CD4-positive, alpha-beta T cell treated with Interleukin-10 for 1 hour (primary cell): ENCODE measurements at places on chromosomes 5 and 9.

GRCh38 chr9:117485176-117485575 lies 70.3 kb upstream of the ASTN2 start:
- no peak for DNase-seq

DNA sequence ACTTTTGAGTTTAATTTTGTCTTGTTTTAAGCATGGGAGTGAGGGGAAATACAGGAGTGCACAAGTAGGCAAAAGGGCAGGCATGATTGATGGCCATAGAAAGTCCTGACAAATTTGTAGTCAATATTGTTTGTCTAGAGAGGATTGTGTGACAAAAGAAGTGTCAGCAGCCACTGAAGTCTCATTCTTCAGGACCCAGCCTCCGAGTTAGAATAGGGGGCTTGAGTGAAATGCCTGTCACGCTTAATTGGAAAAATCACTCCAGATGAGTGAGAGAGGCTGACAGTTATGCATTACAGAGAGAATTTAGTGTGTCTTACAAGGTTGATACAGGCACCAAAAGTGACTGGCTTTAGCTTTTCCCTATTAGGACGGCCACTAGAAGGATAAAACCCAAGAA lies 81.9 kb upstream of the RPS23 start:
- DNase-seq, result no peak

DNA sequence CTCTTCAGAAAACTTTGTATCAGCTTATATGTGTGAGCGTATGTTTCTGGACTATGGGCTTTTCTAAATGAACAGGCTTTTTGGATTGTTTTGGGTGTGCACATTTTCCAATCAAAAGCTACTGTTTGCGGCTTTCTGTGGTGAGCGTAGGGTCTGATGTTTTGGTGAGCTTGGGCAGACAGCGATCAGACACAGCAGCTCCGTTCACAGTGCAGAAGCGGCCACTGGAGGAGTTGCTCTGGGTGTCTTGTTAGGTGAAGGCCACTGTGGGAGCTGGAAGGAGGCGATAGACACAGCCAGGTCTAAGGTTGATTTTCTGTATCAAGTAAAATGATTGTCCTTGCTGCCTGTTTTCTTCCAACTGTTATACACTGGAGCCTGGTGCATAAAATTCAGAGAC lies 11.1 kb downstream of the PRRC2B start:
- DNase-seq, result no peak

GRCh38 chr5:107580889-107581820 lies 89.6 kb downstream of the EFNA5 start:
- DNase-seq, result no peak

DNA sequence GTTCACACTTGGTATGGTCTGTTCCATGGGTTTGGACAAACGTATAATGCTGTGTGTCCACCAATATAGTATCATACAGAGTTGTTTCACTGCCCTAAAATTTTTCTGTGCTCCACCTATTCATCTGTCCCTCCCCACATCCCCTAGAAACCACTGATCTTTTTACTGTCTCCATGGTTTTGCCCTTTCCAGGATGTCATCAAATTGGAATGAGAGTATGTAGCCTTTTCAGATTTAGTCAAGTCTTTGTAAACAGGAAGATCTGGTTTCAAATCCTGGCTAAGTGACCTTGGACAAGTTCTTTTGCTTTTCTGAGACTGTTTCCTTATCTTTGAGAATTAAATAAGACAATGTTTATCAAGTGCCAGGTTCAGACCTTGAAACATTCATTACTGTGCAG lies 13.2 kb upstream of the LVRN start:
- DNase-seq, result no peak

DNA sequence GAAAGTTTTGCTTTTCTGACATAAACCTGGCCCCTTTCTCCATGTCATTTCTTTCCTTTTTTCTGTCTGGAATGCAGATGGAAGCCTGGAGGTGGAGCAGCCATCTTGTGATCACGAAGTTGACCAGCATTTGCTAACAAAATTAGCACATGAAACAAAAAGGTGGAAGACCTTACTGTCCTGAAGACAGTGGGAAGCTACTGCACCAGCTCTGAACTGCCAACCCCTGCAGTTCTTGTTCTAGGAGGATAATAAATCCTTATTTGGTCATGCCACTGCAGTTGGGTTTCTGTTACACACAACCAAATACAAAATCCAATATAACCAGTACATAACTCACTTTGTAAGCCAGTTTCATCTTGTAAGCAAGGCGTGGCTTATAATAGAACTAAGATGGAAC lies 249.4 kb upstream of the TBCA start:
- DNase-seq, result no peak

DNA sequence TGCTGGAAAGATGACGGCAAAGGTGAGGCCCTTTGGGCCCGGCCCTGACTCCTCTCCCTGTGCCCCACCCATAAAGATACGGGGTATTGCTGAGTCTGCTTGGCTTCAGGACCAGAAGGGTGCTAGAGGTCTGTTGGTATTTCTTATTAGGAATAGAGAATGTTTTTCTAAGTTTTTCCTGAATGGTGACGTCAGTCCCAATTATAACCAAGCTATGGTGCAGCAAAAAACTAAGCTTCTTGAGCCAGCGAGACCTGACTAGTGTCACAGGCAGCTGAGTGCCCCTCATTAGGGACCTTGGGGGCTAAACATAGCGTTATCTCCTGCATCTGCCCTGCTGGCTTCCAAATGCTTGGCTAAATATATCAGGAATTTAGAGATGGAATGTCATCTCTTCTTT lies 151.0 kb upstream of the TBC1D2 start:
- DNase-seq, result no peak

GRCh38 chr5:167763772-167764171 lies 527.7 kb upstream of the WWC1 start:
- DNase-seq, result no peak

DNA sequence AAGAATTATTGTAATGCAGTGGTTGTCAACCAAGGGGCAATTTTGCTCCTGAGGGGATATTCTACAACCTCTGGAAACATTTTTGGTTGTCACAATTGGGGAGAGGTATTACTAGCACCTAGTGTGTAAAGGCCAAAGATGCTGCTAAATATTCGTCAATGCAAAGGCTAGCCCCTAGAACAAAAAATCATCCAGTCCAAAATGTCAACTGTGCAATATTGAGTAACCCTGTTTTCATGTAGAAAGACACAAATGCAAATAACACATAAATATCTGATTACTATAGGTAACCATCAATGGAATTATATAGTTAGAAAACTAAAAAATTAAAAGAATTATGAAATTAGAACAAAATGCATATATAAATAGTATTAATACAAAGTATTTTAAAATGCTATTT lies 26.1 kb downstream of the RNF145 start:
- DNase-seq, result no peak

DNA sequence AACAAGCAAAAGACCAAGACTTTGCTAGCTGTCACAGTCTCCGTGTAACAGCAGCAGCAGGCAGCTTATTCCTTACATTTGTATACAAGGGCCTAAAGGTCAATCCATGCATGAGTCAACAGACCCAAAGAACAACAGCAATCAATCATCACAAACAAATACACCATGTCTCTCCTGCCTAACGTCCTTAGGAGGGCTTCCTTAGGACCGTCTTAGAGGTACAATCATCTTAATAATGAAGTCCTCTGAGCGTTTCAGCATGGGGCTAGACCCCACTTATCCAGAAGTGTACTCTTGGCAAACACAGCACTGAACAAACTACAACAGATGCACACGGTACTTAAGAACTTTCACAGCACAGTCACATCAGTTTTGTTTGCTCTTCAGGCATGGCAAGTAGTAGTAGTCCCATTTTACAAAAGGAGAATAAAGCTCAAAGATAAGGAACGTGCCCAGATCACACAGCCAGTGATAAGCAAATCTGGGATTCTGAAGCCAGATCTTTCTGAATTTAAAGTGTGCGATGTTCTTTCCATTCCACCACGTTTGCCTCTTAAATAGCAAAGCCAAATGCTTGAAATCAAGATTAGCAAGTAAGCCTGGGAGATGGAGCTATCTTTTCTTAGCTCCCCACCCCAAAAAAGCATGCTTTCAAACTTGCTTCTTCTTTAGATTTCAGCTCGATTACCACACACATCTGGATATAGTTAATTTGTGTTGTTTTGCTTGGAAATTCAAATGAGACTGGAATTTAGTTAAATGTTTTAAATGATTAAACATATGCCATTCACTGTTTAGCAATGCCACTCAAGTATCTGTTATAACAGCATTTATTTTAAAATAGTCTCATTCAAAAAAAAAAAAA lies 24.2 kb downstream of the PSMB7 start:
- no peak for DNase-seq

DNA sequence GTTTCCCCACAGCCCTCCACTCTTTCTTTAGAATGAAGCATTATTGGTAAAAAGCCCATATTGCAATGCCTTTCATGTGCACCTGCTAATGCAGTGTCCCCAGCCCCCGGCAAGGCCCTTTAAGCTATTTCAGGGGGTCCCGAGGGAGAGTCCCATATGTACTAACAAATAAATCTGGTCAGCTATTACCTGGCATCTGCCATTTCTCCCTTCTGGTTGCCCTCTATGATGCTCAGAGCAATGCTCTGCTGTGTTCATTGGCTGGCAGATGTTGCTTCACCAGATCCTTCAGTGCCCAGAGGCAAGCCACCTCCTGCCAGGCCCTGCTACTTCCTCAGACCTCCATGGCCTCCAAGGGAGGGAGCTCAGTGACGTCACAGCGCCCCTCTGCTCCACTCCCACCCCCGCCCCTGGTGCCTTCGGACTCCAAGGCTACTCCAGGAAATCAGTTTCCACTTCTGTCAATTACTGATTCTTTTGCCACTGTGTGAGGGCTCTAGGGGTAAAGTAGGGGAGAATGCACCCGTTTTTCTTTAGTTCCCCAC lies 201.1 kb upstream of the GLRA1 start:
- no peak for DNase-seq

GRCh38 chr5:152256580-152256979 lies 148.5 kb downstream of the NMUR2 start:
- no peak for DNase-seq

GRCh38 chr5:110225949-110226348 lies 500.5 kb downstream of the TMEM232 start:
- no peak for DNase-seq

DNA sequence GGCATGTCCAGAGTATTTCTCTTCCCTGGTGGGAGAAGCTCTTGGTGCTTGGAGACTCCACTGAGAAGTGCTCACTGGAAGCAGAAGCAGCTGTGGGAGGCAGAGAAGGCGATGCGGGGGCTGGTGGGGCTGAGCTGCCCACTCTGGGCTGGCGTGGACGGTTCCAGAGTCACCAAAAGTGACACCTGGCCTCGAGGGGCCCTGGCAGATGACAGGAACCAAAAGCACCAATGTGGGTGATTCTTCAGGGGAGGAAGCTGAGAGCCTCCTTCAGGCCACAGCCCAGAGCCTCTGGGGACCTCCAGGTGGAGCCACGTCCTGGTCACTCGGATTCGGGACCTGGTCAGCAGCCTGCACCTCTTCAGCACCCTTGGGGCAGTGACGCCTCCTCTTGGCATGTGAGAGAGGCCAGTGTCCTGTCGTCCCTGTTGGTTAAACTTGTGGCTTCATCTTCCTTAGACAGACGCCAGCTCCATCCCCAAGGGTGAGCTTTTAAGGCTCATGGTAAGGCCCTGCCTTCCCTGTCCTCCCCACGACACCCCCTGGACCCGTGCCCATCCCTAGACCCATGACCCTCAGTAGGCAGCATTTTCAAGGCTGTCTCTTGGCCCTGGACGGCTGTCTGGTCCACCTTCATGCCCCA lies 78.7 kb upstream of the IRX4 start:
- no peak for DNase-seq

- DNase-seq, result no peak
Observed at GRCh38 chr5:39532511-39532910, 107.7 kb upstream of the DAB2 start.

- peak; percentile 13 for DNase-seq
Observed at GRCh38 chr5:34022121-34022705, 14.4 kb upstream of the AMACR start.

GRCh38 chr5:4479426-4479825 lies 660.7 kb upstream of the ADAMTS16 start:
- DNase-seq, result no peak

DNA sequence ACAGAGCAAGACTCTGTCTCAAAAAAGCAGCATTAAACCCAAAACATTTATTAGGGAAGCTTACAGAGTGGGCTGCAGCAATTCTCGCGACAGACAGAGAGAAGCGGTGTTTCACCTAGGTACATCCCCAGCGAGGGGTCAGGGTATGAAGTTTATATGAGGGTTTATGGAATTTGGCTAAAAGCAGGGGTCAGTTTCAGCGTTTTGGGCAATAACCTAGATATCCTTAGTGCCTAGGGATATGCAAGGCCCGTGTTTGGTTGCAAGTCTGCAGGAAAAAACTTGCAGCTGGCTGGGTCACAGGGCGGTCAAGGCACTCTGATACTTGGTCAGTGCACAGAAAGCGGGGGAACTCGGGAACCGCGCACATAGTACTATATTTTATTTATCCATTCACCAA lies 649 bp upstream of the GLE1 start:
- no peak for DNase-seq
